Fibroblast of skin of right quadriceps (primary cell): ENCODE measurements at places on chromosomes 11 and 22.

- DNase-seq: no peak
These were observed 1044.4 kb downstream of the TBC1D22A start for GRCh38 chr22:47806894-47807293.

- peak; percentile 62 for DNase-seq
These were observed 34.7 kb downstream of the RNF169 start for GRCh38 chr11:74783241-74783871.

GRCh38 chr11:74611369-74611861, 19.0 kb downstream of the POLD3 start:
- DNase-seq: peak; percentile 69

- peak; percentile 2 for DNase-seq
These were observed 284.0 kb downstream of the LRRC4C start for GRCh38 chr11:41175304-41175972.

DNA sequence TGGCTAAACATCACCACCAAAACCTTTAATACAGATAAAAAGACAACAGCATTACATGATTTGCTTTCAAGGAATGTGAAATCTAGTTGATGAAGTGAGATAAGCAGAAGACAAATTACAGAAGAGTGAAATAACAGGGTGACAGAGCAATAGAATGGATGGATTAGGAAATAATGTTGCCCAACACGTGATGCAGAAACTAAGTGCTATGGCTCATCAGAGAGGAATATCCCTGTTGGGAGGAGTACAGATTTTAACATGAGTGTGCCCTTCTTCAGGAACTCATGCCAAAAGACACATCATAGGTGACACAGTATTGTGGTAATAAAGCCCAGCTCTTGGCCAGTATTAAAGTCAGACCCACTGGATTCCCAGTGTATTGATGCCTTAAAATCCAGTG, 176.6 kb upstream of the RAG2 start:
- DNase-seq: peak; percentile 72

DNA sequence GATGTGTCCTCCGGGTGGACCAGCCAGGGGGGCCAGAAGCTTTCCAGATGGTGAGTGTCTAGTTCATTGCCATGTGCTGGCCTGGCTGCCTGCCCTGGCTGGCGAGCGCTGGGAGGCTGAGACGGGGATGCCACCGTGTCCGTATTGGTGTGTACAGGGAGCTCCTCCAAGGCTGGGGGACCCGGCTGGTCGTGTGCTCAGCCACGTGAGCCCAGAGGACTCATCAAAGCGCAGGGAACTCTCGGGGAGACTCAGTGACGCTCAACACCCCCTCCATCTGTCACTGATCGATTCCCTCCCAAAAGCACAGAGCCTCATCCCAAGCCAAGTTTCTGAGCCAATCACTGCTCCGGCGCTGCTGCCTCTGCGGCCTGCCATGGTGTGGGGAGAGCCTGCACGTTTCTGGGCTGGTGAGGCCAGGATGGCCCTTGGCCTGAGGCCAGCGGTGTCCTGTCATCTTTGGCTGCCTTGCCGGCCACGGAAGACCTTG, 423.7 kb downstream of the SHANK2 start:
- DNase-seq: no peak

- DNase-seq: no peak
These were observed 24.7 kb downstream of the CAPN1 start for GRCh38 chr11:65206441-65206841.

GRCh38 chr11:1857064-1857463, 4.2 kb downstream of the LSP1 start:
- no peak for DNase-seq

- DNase-seq: no peak
These were observed 24.1 kb upstream of the CLMP start for GRCh38 chr11:123219066-123219690.

- peak; percentile 40 for DNase-seq
These were observed 132.4 kb downstream of the MN1 start for GRCh38 chr22:27668828-27669797.

DNA sequence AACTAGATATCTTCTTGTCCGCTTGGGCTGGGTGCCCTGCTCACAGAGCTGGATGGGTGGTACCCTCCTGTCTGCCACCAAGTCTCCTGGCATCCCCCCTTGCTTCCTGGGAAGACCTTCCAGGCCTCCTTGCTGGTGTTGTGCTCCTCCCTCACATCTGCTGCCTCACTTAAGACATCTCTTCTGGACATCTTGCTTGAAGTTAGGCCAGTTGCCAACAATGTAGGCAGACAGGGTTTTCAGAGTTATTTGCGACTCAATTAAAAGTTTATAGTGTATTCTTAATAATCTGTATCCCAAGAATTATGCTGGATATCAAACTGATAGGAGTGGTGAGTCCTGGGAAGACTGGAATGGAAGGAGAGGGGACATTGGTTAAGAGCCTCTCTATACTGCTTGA, 64.0 kb upstream of the TNRC6B start:
- no peak for DNase-seq

- no peak for DNase-seq
These were observed 1.5 kb upstream of the ANKRD13D start for GRCh38 chr11:67287355-67288197.

- no peak for DNase-seq
These were observed 15.5 kb upstream of the TMEM135 start for GRCh38 chr11:87022254-87022653.

- no peak for DNase-seq
These were observed 562.0 kb downstream of the MN1 start for GRCh38 chr22:27239520-27239919.

DNA sequence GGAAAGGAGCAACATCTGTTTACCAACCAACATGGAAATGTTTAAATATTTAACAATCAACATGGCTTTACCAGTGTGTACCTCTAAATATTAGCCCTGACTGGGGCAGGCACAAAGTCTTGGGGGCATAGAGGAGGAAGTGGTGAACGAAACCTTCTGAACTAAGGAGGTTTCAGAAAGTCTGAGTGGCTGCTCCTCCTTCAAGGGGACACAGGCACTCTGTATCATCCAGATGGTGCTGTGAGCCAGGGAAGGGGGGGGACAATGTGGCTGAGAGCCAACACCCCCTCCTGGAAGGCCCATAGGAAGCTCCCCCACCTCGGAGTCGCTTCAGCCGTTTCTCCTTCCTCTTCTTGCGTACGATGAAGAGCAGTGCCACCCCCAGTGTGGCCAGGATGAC, 107.7 kb downstream of the CEP164 start:
- DNase-seq: no peak

DNA sequence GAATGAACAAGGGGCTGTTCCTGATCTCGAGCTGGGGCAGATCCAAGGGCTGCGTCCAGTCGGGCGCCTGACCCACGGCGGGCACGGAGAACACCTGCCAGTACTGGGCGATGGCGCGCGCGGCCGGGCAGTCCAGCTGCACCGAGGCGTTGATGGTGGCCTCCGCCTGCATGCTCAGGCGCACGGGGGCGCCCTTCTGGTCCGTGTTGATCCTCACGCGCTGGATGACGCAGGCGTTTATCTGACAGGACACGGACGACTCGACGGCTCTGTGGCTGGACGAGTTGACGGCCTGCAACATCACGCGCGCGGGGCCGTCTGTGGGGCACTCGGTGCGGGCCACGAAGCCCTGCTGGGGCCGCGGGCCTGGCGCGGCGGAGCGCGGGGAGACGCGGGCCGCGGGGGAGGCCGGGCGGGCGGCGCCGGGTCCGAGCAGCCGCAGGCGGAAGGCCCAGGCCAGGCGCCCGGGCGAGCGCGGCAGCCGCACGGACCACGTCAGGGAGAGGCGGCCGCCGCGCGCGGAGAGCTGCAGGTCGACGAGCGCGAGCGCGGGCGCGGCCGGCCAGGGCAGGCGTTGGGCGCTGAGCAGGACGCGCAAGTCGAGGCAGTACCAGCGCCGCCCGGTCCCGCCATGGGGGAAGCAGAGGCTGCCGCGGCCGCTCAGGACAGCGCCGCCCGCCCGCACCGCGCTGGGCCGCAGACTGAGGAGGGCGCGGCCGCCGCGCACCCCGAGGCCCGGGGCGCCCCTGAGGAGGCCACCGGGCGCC, 511 bp downstream of the PKDREJ start:
- peak; percentile 35 for DNase-seq
